HFF-Myc (cell line): ENCODE measurements at places on chromosomes 6 and 20.

GRCh38 chr20:40579701-40580100, 109.3 kb downstream of the MAFB start:
- no peak for DNase-seq

GRCh38 chr6:105257340-105257739, 77.5 kb upstream of the POPDC3 start:
- no peak for DNase-seq

DNA sequence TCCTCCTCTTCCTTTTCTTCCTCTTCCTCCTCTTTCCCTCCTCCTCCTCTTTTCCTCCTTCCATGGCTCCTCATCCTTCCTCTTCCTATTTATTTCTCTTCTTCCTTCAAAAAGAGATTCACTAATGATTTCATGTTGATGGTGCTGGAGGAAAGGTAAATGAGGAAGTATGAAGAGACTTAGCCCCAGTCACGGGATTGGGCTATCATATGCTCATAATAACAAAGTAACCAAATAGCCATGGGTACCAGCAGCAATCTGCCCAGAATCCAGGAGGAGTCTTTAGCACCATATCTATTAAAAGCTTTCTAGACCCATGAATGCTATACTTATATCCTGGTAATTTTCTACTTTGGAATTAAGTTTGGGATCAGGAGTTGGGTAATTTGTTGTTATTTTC, 910.9 kb upstream of the MAP3K7 start:
- DNase-seq: no peak

- DNase-seq: no peak
Observed at GRCh38 chr6:128007658-128008057, 106.8 kb upstream of the THEMIS start.

DNA sequence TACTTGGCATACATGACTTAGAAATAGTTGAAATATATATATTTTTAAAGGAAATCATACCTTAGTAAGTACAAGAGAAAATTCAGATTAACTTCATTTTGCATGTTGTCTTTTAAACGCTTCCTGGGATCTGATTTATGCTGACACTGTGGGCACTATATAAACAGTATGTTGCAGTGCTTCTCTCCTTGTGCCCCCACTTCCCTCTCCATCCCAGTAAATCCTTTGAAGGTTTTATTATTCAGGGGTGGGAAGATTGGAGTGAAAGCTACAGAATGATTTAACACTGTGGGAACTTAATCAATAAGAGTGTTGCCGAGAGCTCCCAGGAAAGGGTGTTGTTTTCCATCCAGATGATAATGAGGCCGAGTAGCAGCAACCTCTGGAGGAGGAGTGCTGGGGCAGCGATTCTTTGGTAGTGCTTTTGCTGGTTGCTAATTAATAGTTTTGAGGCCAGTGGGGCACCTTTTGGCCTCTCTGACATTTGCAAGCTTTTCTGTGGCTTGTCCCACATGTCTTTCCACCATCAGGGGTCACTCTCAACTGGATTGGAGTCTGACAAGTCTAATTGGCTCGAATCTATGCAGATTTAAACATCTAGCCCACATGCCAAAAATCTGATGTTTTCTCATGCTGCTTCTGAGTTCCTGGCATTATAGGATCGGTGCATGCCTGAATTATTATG, 183.0 kb upstream of the MMS22L start:
- DNase-seq: no peak
